ENCODE measurements at places on chromosomes 4 and X.
A peak's percentile ranks its signal among the peaks of the same experiment; 100 is the strongest.

GRCh38 chrX:82163701-82164100, 961.8 kb downstream of the SH3BGRL start:
- DNase-seq, result no peak

DNA sequence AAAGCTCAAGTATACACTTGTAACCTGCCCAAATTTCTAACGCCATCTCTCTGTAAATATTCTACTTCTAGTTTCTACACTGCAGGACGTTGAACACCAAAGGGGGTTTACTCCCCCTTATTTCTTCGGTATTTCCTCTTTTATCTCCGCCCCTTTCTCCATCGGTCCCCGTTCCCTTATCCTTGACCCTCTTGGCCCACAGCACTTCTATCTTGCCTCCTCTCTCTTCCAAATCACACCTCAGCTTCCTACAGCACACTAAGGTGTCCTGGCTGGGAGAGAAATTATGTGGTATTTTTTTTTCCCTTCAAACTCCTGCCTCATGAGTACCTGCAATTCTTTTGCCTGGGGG, 715 bp downstream of the ZMAT1 start:
- no peak for DNase-seq

DNA sequence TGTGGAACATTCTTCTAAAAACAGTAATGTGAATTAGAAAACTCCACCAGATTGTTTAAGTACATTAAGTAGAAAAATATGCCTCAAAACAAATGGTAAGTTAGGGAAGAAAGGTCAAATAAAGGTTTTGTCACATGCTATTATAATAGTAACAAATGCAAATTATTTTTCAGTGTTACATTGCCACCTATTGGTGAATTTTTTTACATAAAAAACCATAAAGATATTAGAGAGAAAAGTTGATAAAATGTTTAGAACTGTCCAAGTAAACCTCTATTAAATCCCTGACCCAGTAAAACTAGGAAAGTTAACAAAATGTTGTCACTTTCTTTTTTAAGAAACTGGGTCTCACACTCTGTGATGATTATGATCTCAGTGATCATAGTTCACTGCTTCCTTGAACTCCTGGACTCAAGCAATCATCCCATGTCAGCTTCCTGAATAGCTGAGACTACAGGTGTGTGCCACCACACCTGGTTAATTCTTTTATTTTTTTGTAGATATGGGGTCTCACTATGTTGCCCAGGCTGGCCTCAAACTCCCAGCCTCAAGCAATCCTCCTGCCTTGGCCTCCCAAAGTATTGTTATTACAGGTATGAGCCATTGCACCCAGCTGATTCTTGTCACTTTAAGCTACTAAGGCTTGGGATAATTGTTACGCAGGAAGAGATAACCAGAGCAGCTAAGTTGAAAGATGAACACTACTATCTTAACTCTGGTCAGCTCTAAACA, 157.6 kb downstream of the ATRX start:
- no peak for DNase-seq

- no peak for DNase-seq
Observed at GRCh38 chrX:115946059-115946458, 224.5 kb upstream of the AGTR2 start.

- DNase-seq, result no peak
Observed at GRCh38 chr4:5999356-5999755, 18.9 kb downstream of the C4orf50 start.

- no peak for DNase-seq
Observed at GRCh38 chrX:56233682-56234081, 1.5 kb downstream of the KLF8 start.

DNA sequence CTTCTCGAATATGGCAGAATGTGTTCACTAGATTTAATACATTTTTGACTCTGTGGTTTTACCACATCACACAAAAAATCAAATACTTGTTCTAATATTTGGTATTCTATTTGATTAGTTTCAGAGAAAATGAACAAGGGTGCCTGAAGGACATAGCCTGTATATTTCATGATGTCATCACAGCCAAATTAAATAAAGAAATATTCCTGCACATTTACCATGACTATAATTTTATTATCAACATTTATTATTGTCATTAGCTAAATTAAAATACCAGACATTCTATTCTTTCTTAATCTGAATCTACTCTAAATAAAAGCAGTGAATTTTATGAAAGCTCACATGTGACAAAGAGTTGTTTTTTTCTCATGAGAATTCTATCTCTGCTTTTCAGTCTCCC, 980.5 kb downstream of the PCDH18 start:
- no peak for DNase-seq

DNA sequence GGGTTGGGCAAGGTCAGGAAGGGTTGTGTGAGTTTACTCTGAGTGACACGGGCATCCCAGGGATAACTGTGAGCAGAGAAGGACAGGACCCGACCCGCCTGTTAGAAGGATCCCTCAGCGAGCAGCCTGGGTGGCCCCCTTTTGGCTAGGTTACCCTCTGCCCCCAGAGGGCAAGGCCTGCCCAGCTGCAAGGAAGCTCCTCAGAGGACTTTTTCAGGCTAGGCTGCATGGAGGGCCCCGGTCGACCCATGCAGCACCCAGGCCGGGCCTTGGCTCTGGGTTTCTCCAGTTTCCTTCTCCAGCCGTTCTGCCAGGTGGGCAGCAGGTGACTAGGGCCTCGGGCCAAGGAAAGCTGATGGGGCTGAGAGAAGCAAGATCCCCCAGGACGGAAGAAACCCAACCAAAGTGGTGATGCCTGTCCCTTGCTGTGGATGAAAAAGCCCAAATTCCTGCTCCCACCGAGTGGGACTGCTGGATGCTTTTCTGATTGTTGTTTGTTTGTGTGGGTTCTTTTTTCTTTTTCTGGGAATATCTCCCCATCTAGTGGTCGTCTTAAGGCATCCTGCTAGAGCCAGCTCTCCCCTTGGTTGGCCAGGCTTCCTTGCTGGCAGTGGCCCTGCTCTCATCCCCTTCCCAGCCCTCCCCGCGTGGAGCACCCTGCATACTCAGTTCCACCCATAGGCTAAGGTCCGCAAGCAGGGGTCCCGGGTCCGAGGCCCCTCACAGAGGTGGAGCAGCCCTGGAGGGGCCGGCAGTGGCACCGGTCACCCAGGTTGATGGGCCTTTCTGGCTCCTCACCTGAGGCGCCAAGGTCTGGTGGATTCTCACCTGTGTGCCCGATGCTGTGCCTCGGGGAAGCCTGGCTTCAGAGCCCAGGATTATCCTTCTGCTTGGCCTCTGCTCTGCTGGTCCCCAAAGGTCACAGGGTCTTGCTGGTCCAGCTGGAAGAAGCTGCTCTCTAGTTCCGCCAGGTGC, 1.8 kb downstream of the ZFP92 start:
- no peak for DNase-seq

GRCh38 chr4:86961605-86962295, 26.9 kb downstream of the AFF1 start:
- peak; percentile 29 for DNase-seq

- DNase-seq, result no peak
Observed at GRCh38 chr4:76723924-76724323, 174.0 kb downstream of the SOWAHB start.

DNA sequence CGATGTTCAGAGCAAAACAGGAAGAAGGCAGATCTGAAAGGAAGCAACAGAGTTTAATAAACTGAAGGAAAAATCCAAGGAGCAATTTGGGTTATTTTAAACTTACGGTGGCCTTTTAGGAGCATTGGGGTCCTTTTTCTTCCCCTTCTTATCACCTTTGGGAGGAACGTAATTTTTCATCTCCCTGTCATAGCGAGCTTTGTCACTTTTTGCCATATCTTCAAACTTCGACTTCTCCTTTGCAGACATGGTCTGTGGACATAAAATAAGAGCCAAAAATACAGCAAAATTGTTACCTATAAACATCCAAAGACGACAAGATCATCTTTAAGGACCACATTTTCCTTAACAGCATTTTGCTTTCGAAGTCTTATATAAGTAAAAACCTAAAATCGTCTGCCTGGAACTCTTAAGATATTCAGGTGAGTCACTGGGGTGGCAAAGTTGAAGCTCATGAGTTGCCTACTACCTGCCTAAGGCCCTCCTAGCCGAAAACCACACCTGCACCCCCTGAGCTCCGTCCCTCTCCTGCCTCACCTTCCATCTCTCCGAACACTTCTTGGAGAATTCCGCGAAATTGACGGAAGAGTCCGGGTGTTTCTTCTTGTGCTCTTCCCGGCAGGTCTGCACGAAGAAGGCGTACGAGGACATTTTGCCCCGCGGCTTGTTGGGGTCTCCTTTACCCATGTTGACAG, 1.0 kb downstream of the HMGB2 start:
- DNase-seq, result no peak

DNA sequence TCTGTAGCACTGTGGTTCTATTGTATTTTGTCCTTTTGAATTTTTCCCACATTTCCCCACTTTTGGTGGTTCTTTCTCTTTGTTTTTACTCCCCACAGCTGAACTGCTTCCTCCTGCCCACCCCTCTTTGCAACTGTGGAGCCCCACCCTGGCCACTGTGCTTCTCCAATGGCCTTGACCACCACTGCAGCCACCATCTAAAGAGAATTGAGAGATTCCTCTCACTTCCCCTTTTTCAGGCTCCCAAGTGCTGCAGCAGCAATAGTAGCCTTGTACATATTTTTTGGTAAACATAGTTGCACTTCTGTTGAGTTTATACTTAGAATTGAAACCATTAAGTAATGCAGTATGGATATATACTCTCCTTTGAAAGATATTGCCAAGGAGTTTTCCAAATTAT, 51.3 kb upstream of the FRMPD3 start:
- DNase-seq, result no peak

DNA sequence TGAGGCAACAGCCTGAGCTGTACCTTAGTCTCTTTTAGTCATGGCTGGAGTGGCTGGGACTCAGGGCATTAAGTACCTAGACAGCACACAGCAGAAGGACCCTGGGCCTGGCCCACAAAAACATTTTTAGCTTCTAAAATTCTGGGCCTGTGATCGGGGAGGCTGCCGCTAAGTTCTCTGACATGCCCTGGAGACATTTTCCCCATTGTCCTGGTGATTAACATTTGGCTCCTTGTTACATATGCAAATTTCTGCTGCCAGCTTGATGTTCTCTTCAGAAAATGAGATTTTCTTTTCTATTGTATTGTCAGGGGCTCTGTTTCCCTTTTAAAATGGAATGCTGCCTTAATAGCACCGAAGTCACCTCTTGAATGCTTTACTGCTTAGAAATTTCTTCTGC, 952.4 kb downstream of the TRAM1L1 start:
- DNase-seq, result no peak

DNA sequence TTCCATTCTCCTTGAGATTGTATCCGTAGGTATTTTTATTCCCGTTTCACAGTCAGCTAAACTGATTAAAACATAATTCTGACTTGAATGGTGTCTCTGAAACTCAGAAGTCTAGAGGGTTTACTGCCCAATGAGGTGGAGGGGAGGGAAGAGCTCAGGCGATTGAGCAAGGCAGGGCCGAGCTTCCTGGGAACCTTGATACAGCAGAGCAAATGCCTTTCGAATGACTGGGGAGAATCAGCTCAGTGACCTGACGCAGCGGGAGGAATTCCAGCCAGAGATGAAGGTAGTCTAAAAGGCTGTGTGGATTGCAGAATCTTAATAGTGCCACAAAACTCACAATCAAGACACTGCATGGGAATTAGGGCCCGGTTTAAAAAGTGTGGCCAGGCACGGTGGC, 233.6 kb downstream of the EVC2 start:
- DNase-seq, result no peak

DNA sequence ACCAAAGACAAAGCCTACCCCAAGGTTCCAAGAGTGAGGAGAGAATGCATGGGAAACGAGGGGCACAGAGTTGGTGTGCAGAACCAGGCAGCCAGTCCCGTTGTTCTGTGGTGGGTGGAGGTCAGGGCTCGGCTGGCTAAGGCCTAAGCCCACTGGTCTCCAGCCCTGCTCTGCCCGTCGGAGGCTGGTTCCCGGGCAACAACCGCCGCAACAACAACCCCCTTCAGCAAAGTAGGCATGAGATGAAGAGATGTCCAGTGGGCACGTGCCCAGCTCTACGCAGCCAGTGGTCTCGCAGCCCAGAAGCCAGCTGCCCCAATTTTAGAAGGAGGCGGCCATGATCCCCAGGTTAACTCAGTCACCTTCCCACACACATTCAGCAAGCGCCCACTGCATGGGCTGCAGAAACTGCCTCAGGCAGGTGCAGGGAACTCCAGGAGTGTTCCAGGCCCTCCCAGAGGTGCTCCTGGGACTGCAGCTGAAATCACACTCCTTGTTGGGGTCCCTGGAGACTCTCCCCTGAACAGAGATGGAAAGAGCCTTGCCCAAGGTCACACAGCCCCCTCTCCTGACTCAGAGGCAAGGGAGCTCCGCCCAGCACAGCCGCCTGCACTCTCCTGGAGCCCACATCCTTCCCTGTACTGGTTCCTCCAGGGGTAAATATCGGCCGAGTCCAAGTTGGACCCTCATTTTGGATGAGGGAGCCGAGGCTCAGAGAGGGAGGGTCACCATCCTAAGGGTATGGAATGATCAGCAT, 25.4 kb upstream of the HTRA3 start:
- DNase-seq, result no peak

DNA sequence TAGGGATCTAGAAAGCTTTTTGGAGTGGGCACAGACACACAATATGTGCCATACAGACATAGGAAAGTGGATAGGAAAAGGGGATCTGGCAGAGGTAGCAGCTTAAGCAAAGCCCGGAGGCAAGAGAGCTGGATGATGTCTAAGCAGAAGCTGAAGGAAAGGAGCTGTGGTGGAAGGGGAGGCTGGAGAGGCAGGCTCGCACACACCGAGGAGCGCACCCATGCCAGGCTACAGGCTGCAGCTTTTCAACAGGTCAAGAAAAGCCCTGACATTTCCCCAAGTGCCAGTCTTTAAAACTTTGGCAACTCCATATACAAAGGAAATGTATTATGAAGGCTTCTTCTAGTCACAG, 67.4 kb downstream of the SOWAHB start:
- DNase-seq, result no peak

DNA sequence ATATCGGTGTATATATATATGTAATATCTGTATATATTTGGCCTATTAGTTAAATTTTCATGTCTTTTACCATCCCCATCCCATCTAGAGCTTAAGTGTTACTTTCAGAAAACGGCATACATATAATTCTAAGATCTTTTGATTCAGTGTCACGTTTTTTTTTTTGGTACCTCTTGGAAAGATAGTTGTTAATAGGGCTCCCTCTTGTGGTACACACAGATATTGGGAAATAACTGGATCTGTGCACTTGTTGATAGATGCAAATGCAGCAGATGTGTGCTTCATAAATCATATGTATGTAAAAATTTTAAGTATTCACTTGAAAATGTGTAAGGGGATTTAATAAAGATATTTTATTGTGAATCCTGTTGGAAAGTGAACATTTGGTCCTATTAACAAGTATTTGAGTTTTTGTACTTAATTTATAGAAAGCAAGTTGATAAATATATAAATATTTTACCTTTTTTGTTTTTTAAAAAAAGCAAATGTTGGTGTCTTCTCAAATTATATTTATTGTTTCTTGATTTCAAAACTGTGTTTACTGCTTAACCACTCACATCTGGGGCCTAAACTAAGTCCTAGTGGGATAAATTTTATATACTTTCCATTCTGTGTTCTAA, 74.7 kb downstream of the PAQR3 start:
- DNase-seq, result peak; percentile 74

GRCh38 chr4:10032625-10033024, 11.3 kb upstream of the SLC2A9 start:
- no peak for DNase-seq

Data from SK-N-DZ (cell line).